ENCODE measurements at places on chromosomes 2 and 18.

DNA sequence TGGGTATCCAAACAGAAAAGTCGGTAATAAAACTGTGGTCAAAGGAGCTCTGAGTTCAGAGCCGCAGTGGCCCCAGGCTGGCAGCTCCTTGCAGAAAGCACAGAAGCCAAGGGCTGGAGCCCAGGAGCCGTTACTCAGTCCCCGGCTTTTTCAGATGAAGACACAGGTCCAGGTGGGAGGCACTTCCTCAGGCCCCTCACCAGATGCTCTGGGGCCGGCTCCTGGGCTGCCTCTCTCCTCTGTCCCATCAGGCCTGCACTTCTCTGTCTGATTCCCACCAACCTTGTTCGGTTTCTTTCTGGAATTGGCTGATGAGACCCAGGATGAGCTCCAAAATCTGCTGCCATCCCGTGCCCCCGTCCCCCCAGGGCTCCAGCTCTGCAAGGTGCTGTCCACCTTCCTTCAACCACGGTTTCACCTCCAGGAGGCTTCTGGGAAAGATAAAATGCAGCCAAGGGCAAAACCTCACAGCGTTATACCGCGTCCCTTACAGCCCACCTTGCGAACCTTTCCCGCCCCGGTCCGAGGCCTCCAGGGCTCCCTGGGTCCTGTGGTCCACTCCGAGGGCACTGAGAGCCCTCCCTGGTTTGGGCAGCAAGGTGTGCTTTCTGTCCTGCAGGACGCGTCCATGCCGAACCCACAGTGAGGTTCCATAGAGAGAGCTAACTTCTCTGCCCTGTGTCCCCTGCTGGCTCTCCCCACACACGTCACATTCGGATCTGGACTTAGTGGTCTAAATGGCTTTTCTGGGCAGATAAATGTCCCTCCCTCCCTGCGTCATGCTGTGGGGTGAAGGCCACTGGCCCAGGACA lies 102.9 kb downstream of the TPO start:
- no peak for DNase-seq

DNA sequence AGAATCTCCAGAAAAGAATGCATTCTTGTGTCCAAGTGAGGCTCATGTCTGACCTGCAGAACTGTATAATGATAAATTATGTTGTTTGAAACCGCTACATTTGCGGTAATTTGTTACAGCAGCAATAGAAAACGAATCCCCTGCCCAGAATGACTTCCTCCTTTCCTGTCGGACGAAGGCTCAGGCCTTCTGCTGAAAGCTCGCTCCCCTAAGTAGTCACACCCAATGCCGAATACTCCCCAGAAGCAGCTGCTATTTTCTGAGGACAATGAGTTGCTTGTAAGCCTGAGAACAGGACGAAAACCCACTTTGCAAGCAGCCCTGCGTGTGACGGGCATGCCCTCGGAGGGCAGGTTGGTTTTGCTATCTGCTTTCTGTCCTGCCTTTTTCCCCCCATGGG lies 27.7 kb upstream of the PTPN4 start:
- DNase-seq, result no peak

GRCh38 chr2:46353509-46353908 lies 56.3 kb downstream of the EPAS1 start:
- no peak for DNase-seq

DNA sequence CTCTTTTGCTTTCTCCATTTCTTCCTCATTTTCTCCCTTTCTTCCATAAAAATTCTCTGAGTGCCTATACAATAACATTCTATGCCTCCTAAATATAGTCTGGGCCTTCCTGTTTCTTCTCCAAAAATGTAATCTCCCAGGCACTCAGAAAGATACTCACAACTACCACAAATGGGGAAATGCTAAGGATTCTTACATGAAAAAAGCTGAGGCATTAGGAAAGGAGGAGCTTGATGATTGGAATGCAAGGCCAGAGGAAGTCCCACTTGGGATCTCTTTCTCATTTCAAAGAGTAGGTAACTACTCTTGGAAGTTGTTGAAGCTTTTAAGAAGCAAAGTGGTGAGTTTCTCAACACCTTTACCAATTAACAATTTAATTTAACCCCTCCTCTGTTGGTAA lies 3.4 kb downstream of the VSNL1 start:
- no peak for DNase-seq

GRCh38 chr2:134461511-134461910 lies 207.6 kb downstream of the MGAT5 start:
- no peak for DNase-seq

DNA sequence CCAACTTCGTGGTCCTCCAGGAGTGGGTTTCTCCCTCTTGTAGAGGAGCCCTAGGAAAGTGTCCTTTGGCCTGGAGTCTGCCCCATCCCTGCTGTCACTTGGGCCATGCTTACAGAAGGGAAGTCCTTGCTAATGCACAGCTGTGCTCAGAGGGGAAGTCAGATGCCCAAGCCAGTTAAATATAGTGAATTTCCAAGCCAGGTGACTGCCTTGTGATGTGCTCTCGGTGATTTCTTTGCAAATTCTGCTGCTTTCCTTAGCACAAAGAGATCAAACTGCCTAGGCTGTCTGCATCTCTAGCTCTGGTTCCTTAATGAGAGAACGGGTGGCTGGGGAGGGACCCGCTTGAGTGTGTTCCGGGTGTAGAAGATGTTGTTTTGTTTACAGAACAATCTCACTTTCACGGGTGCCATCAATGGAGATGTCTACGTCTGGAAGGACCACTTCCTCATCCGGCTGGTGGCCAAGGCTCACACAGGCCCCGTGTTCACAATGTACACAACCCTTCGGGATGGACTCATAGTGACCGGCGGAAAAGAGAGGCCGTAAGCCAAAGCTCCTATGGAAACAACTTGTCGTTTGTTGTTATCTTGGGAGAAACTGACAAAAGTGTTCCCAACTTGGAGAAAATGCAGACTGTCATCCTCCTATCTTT lies 91.4 kb downstream of the RTN4 start:
- no peak for DNase-seq

GRCh38 chr18:55228191-55228590 lies 268.9 kb upstream of the CCDC68 start:
- DNase-seq, result no peak

DNA sequence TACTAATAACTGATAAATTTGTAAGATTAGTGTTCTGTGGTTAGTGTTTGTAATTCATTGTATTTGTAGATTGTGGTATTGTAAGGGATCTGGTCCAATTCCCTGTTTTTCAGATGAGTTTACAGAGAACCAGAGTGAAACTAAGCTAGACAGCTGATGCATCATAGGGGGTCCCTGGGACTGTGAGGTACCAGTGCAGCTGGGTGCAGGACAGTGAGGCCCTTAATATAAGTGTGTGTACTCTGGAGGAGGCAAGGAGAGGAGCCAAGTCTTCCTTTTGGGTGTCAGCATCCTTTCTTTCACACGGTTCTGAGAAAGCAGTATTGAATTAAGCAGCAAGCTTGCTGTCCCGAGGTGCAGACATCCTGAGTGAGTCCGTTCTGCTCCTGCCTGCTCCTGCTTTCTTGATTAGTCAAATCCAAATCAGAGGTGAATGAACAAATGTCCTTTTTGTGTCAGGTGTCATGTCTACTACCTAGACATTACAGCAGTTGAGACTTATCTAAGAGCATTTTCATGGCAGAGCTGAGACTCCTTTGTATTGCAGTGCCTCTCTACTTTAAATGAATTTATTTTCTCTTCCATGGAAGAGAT lies 194.9 kb downstream of the MCFD2 start:
- no peak for DNase-seq

DNA sequence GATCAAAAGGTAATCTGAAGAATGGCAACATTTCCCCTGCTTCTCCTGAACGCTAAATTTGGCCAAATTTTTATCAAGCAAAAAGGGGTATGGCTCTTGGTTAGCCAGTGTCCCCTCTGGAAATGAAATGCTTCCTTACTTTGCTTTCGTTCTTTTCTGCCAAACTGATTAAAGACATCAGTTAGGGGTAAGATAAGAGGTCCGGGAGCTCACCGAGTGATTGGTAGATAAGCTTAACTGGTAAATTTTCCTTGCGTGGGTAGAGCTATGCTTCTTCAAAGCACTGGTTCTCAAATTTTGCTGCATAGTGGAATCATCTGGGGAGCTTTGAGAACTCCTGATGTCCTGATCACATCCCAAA lies 62.7 kb upstream of the MAPRE2 start:
- DNase-seq, result no peak

DNA sequence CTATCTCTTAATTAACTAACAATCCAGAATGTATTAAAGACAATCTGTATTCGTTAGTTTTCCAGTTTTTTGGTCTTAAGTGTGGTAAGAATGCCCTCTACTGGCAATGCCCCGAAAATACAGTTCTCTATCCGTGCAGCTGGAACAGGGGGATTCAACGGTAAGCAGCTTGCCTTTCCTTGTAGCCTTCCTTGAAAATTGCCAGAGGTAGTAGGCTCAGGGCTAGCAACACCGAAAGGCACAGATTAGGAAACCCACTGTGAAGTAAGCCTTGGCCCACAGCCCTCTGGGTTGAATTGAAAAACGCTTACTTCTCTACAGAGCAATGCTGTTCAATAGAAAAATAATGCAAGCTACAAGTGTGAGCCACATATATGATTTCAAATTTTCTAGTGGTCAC lies 17.1 kb upstream of the VPS4B start:
- no peak for DNase-seq

DNA sequence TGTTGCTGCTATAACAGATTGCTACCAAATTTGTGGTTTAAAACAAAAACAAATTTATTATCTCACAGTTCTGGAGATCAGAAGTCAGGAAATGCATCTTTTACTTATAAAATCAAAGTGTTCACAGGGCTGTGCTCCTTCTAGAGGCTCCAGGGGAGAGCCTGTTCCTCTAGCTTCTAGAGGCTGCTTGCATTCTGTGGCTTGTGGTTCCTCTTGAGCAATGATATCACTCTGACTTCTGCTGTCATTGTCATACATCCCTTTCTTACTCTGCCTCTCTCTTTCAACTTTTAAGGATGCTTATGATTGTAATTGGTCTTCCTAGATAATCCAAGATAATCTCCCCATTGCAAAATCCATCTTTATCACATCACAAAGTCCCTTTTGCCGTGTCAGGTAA lies 6.1 kb upstream of the DCC start:
- DNase-seq, result no peak

GRCh38 chr18:68284236-68284780 lies 430.6 kb downstream of the TMX3 start:
- no peak for DNase-seq

DNA sequence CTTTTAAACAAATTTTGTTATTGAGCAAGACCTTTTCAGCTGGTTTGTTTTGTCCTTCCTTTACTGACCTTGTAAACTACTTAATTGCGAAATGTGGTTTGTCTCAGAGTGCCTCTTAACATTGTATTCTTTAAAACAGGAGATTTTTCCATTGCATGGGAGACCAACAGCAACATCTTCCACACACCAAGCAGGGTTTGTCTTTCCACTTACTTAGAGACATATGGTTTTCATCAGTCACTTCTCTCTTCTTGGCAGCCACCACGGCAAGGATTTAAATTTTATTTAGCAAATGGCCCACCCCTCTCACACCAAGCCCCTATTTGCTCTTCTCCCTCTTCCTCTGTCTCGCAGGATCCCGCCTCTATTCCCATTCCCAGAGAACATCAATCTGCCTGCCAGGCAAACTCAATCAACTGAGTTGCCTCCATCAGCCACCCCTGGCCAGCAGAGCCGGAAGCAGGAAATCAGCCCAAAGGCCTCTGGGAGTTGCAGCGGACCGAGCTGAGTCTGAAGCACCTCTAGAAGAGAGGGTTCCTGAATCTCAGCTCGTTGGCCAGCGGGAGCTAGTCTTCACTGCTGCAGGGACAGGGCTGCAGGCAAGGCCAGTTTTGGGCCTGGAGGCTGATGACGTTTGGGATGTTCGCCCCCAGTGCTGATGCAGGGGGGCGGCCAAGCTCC lies 11.3 kb upstream of the CIB4 start:
- no peak for DNase-seq

DNA sequence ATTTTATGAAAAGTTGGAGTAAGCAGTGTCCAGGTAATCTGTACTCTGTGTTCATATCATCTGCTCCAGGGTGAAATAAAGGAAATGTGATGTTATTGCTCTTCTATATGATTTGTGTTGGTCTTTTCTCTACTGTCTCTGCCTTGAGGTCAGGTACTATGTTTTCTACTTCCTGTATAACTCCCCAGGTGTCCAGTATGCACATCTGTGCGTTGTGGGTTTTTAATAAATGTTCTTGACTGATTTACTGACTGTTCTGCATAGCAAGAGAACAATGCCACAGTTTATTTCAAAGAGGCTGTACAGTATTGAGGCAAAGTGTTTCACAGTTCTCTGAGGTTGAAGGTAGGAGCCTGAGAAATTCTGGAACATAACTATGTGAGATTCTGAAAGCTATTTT lies 89.7 kb downstream of the BABAM2 start:
- DNase-seq, result no peak

DNA sequence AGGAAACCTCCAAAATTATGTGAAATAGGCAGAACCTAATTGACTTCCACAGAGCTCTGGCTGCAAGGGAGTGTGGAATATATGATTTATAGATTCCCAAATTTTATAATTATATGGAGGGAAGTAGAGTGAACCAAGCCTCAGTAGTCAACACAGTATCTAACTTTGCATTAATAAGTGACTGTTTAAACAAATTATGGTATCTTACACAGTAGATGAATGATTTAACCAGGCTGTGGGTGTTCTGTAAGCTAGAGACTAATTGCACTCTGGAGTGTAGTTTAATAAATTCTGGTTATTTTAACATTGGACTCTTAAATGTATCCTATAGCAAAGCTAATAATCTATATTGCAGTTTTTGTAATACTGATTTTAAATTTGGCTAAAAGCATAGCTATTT lies 183.5 kb downstream of the KIAA1328 start:
- no peak for DNase-seq

GRCh38 chr2:44191739-44192138 lies 23.1 kb downstream of the PPM1B start:
- no peak for DNase-seq

DNA sequence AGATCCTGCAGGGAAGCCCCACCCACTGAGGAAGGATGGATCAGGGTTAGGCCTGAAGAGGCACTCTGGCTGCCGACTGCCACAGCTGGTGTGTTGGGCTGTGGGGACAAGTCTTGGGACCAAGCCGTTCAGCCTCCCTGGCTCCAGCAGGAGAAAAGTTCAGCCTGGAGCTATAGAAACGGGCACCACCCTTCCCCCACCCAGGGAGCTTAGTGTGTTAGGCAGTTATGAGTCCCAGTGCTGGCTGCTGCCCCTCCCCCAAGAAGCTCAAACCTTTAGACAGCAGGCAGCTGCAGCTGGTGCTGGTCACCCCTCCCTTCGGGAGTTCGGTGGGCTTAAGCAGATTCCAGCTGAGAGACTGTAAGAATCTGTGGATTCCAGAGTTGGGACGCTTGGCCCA lies 447.1 kb upstream of the HS6ST1 start:
- DNase-seq, result no peak
